ENCODE measurements at places on chromosomes 3 and 15.

- DNase-seq = no peak
Measured at GRCh38 chr3:155026999-155027591, 53.0 kb upstream of the MME start.

- no peak for DNase-seq
Measured at GRCh38 chr3:50119786-50120185, 31.1 kb downstream of the RBM5 start.

GRCh38 chr3:67093305-67093704, 95.2 kb downstream of the KBTBD8 start:
- DNase-seq = no peak

DNA sequence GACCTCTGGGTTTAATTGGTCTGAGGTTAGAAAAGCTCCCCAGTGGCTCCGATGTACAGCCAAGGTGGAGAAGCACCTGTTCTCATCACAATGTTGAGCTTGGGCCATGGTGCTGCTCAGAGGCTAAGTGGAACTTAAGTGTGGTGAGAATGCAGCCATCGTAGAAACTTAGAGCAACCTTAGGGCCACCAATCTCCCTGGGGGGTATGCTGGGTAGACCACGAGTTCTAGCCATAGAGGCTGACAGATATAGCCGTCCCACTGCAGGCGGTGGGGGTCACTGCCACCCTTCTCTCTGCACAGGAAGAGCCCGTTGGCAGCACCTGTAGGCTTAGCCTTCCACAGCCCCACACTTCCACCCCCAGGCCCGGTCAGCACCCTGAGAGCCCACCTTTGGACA, 38.0 kb downstream of the MGLL start:
- DNase-seq = no peak

DNA sequence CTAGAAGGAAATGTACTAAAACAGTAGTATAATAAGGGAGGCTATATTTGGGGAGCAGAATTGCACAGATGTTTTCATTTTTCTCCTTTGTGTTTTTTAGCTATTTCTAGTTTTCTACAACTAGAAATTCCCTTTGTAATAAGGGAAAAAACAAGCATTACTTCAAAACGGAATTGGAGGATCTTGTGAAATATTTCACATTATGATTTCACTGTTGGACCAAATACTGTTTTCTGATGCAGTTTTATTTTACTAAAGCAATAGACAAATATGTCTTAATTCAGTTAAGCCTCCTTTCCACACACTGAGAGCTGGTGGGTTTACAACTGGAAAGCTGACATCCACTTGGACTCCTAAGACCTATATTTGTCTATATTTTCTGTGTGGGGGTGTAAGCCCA, 7.3 kb downstream of the CCR1 start:
- DNase-seq = no peak

DNA sequence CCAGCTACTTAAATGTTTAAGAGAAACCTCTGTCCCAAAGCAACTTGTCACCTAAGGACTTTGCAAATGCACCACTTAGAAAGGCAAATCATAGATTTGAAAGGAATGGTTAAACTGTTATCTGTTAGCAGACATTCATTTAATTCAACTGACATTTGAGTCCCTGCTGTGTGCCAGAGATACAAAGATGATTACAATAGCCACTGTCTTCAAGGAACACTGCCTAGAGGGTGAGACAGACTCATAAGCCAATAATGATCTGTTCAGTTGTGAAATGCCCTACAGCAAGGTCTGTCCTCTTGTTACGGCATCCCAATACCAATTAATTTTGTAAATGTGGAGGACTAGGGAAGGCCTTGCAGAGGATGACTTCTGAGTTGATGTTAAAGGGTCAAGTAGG, 113.1 kb downstream of the ATG7 start:
- DNase-seq = no peak

- DNase-seq = no peak
Measured at GRCh38 chr3:155407331-155407730, 113.8 kb upstream of the STRIT1 start.

DNA sequence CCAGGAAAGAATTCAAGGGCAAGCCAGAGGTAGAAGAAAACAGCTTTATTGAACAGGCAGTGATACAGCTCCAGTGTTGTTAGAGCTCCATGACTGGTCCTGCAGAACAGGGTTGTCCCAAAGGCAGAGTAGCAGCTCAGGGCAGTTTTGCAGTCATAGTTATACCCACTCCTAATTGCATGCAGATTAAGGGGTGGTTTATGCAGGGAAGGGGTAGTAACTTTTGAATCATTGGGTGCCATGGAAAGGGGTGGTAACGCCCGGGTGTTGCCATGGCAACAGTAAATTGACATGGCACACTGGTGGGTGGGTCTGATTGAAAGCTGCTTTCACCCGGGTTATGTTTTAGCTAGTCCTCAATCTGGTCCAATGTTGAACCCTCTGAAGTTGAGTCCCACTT, 9.7 kb upstream of the RAB6B start:
- DNase-seq = no peak

- DNase-seq = no peak
Measured at GRCh38 chr3:54731732-54732445, 196.0 kb downstream of the LRTM1 start.

- no peak for DNase-seq
Measured at GRCh38 chr3:105538483-105538882, 171.8 kb downstream of the ALCAM start.

GRCh38 chr3:101184111-101184510, 136.3 kb downstream of the IMPG2 start:
- DNase-seq = no peak

GRCh38 chr3:4320096-4320911, 17.1 kb downstream of the SETMAR start:
- no peak for DNase-seq

GRCh38 chr15:33915571-33916407, 52.5 kb upstream of the CHRM5 start:
- no peak for DNase-seq

- peak; percentile 82 for DNase-seq
Measured at GRCh38 chr3:158109804-158110657, at the start of gene RSRC1. RSRC1 (plus strand) TSS chr3:158110089; CDS start chr3:158122105, 12,016 bp downstream.

GRCh38 chr15:29133321-29133720, 136.3 kb downstream of the NSMCE3 start:
- DNase-seq = no peak

DNA sequence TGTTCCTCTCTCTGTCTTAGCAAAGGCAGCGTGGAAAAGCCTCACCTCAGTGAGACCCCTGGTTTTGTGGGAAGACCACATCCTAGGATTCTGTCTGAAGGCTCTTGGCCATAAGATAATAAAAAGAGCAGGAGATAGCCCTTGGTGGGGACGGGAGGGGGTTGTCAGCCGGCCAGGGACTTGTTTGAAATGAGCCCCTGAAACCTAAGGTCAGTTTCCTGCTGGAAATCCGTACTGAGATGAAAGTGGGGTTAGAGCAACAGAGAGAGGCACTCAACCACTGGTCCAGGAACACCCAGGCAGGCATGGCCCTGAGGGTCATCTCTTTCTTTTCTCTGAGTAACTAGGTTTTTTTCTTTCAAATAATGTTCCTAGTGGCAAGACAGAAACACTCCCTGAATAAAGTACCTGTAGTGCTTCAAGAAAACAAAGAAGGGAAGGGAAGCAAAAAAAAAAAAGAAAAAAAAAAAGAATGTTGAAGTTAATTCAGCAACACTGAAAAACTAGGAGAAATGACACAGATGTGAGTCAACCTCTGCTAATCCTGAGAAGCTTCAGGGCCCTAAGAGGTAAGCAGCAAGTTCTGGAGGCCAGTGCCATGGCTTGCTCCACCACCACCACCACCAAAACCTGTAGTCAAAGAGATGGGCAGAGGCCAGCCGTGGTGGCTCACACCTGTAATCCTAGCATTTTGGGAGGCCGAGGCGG, 3.2 kb downstream of the ITGB5 start:
- no peak for DNase-seq

DNA sequence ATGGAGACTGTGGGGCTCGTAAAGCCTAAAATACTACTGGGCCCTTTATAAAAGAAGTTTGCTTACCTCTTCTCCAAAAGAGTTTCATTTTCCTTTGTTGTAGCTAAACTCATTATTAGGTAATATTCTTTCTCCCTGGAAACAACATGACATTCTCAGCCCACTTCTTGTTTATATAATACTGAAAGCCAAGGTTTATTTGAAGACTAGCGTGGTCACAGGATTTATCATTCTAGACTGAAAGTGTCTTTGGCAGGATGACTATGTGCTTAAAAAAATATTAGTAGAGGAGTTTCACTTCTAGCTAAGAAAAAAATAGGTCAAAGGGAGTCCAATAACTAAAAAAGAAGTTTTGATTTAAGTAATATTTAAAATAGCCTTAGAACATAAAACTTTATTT, 1085.2 kb upstream of the CADM2 start:
- DNase-seq = no peak

DNA sequence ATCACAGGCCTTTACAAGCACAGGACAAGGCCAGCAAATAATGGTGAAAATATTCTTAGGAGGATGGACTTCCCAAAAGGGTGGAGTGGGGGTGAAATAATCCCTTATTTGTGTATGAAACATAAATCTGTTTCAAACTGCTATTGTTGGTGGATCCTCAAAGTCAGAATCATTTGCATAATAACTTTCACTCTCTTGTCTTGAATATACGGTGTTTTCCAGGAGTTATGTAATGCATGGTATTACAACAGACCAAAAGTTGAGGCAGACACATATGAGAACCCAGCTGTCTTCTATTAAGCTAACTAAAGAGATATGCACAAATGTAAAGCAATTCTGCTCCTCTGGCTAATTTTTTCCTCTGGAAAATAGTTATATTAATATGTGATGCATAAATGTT, 57.7 kb downstream of the PRTG start:
- no peak for DNase-seq

DNA sequence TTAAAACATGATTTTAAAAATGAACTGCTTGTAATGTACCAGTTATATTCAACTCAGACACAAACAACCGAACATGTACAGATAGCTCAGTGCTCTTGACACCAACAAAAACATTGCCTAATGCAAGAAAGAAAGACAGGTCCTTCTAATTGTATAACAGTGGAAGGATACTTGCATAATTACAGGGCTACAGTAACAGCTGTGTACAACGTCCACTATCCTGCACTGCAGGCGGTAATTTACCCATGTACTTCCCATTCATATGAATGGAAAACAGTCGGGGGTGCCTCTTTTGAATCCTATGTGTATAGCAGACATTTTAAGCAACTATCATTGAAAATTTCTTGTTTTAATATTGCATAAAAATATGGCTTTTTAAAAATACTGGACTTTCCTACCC, 41.1 kb upstream of the PLSCR5 start:
- no peak for DNase-seq

DNA sequence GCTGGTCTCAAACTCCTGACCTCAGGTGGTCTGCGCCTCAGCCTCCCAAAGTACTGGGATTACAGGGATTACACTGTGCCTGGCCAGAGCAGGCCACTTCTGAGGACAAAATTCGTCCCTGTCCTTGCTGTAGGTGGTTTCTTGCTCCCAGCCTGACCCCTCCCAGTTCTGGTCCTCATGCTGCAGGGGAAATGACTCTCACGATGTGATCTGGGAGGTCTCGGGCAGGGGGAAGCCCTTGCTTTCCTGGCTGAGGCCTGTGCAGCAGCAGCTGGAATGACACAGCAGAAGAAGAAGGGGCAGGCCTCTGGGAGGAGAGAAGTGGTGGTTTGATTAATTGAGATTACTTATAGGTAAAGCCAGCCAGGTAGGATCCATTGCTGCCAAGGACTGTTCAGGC, 39.3 kb downstream of the MEGF11 start:
- no peak for DNase-seq

Measured in Jurkat, Clone E6-1 (cell line).